ENCODE measurements at places on chromosomes 4 and X.

DNA sequence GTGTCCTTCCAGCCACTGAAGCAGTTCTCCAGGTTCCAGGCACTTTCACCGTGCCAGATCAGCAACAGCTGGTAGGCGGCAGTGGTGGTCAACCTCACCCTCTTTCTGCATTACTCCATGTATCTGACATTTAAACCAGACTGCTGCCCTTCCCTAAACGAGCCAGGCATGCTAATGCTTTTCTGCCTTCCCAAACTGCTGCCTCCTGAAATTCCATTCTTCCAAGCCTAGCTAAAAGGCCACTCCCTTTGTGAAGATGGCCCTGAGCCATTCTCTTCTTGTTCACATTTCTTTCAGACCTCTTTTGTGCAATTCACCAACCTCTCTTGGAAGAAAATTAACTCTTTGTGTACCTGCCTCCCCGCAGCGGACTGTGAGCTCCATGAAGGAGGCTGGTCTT lies 73.7 kb downstream of the CHST7 start:
- no peak for DNase-seq

DNA sequence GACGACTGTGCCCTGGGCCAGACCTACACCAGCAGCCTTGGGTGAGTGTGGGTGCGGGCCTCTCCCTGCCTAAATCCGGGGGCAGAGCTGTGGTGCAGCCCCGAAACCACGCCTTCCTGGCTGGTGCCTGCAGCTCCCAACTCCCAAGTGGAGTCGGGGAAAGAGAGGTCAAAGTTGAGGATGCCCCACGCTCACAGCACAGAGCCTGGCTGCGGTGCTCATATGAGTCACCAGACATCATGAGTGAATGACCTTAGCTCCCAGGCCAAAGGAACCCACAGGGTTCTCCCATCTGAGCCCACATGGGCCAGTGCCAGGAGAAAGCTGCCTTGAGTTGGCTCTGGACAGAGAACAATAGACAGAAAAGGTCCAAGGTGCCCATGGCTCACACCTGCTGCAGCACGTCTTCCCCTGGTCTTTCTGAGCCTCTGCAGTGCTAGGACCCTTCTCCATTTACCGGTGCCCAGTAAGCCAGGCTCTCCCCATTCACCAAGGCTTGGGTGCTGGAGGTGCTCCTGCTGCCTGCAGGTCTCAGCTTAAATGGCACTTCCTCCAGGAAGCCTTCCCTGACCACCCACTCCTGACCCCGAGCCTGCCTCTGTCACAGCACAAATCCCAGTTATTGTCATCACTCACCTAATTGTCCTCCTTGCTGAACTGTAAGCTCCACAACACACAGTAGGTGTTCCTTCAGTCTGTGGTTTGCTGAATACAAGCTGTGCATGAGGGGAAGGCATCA lies 224.2 kb downstream of the AFAP1 start:
- no peak for DNase-seq

DNA sequence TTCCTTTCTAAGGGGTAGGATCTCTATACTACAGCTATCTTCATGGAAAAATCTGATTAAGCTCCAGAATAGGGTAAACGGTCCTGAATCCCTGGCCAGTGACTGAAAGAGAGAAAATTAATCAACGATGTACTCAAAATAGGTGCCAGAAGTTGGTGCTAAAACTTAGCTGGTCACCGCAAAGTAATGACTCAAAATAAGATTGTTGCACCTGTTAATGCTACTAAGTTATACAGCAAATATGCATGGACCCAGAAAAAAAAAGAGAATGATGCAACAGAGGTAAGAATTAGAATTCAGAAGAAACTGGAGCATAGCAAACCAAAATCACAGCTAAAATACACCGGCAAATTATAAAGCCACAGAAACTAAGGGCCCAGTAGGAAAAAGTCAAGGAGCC lies 239.7 kb upstream of the FAM241A start:
- DNase-seq: no peak

DNA sequence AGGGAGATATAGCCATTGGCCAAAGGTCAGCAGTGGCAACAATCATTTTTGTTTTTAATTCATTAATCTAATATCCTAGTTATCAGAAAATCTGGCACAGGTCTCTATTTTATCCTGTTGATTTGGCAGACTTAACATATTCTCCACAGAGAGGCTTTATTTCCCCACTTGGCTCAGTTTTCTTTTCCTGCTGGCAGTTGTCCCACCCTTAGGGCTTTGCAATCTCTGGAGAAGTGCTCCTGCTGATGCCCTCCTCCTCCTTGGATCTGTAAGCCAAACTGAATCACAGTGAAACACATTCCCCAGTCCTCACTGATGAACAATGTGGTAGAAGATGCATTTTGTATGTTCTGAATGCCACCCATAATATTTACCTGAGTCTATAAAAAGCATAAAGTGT lies 889.7 kb downstream of the PDHA2 start:
- no peak for DNase-seq

DNA sequence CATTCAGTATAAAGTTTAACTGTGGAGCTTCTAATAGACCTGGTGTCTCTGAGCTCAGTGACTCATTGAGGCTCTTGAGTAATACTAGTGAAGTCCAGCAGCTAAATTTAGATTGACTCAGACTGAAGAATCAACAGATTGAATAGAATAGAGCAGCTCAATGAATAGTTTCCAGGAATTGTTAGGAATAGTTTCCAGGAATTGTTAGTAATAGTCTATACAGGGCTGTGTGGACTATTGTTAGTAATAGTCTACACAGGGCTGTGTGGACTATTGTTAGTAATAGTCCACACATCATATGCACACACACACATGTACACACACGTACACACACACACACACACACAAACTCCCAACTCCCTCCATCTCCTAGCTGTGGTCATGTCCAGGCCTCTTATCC lies 3.0 kb downstream of the GIMD1 start:
- no peak for DNase-seq

DNA sequence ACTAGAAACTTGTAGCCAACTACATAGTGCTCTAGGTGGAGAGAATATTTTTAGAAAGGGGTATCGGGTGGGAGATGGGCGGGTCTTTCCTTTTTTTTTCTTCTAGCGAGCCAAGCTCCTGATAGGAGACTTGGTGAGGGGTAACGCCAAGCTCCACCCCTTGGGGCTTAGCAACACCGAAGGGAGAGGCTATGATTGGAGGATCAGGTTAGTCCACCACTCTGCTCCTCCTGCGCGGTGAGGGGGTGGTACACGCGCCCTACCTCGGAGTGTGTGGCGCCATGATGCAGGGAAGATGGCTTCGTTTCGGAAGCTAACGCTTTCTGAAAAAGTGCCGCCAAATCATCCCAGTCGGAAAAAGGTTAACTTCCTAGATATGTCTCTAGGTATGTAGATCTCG lies at the start of gene LUZP4:
Gene LUZP4 (plus strand): TSS at position 251 of the 400 bp plus-strand sequence. CDS start 45 bp downstream, at position 296.
- DNase-seq: no peak

GRCh38 chr4:128821151-128821550 lies 11.7 kb downstream of the JADE1 start:
- no peak for DNase-seq

- DNase-seq: no peak
Measured at GRCh38 chr4:104979083-104979760, 167.5 kb upstream of the TET2 start.

GRCh38 chr4:153573881-153574802 lies 108.0 kb downstream of the TMEM131L start:
- no peak for DNase-seq

- no peak for DNase-seq
Measured at GRCh38 chrX:118615141-118615540, 112.3 kb upstream of the IL13RA1 start.

- DNase-seq: no peak
Measured at GRCh38 chr4:110982486-110982885, 359.6 kb upstream of the PITX2 start.

DNA sequence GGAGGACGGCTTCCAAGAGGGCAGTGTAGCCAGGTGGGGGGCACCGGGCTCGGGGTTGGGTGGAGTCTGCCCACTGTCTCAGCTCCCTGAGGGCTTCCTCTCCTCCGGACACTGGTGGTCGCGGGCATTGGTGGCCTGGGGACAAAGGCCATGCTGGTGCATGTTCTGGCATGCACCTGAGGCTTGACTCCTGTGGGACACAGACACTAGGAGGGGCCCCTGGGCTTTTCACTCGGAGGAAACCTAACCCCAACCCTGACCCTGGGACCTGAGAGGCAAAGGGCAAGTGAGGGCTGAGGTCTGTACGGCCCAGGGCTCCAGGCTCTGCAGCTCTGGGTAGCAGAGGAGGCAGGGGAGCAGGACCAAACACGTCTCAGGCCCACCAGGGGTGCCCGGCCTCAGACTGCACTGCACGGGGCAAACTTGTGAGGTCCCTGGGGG lies 22.3 kb upstream of the FGFR3 start:
- no peak for DNase-seq

- DNase-seq: no peak
Measured at GRCh38 chrX:31245714-31246113, 173.9 kb upstream of the FTHL17 start.

DNA sequence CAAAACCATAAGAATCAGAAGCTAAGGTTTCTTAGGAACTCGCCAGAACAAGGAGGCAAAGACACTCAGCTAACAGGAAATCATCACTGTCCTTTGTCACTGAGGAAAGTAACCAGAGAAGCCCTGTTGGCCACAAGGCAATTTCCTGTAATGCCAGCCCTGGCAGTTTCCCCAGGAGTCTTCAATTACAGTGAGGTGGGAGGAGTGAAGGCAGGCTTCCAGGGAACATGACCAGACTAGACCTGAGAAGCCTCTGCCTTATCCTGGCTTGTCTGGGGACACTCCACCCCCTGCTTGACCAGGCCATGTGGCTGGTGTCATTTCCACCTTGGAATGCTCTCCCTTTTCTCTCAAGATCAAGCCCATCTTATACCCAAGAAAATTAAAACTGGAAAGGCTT lies 125.3 kb downstream of the COL4A6 start:
- DNase-seq: no peak

- peak; percentile 11 for DNase-seq
Measured at GRCh38 chrX:140661643-140662042, 47.9 kb upstream of the LINC00632 start.

GRCh38 chr4:186265683-186266652 lies at the start of gene F11:
TSS of gene F11 (plus strand) at chr4:186266189. CDS start at chr4:186267137, 948 bp downstream.
- DNase-seq: no peak

- DNase-seq: no peak
Measured at GRCh38 chrX:155127465-155127864, 56.2 kb downstream of the BRCC3 start.

DNA sequence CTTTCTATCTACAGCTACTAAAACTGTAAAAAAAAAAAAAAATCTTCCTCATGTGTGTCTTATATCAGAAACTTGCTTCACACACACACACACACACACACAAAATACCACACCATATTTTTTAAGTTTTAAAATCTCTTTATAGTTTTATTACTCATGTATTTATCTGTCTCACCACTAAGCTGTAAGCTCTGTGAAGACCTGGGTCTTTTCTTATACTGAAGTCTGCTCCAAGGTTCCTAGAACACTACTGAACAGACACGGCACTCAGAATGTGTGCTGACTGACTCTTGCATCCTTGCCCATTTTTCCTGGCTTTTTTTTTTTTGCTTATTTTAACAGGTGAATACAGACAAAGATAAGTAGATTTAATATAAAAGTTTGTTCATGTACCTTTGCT lies 135.6 kb upstream of the CXXC4 start:
- no peak for DNase-seq

- DNase-seq: no peak
Measured at GRCh38 chr4:158353541-158354304, 143.4 kb downstream of the TMEM144 start.

DNA sequence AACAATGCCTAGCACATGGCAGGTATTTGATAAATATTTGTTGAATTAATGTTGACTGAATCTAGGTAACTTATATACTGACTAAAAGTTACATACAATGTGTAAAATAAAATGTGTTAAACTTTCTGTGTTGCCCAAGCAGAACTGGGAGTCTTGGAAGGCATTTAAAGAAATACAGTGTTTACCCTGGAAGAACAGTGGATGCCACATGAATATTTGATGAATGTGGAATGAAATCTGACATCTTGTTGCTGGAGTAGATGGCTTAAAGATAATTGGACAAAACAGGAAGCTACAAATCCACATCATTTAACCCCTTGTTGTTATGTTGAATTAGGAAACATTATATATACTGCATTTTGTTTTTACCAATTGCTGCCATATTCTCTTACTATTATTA lies 39.9 kb upstream of the SCOC start:
- no peak for DNase-seq

GRCh38 chr4:19945501-19945900 lies 306.2 kb upstream of the SLIT2 start:
- DNase-seq: no peak

- DNase-seq: no peak
Measured at GRCh38 chrX:41491267-41492004, 44.3 kb downstream of the NYX start.

DNA sequence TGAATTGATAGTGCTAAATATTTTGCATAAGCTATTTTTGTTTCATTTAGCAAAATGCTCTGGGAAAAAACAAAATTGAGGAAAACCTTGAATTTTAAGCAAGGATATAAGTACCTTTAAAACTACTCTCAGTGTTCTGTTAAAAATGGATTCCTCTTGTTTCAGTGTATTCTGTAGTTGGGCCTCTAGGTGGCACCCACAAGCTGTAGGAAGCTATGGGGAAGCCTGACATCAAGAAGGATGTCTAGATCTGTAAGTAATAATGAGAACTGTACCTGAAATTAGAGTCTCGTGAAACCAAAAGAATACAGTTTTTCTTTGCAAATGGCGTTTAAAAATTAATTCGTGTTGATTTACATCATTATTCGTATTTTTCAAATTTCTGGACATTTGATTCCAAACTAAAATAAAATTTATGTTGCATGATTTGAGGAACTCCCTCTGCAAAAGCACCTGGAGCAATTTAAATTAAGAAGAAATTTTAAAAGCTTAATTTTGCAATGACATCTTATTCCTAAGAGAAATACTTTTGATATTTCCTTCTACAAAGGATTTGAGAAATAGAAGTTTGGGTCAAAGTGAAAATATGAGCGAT lies 51.2 kb downstream of the TMPRSS11E start:
- DNase-seq: peak; percentile 78

DNA sequence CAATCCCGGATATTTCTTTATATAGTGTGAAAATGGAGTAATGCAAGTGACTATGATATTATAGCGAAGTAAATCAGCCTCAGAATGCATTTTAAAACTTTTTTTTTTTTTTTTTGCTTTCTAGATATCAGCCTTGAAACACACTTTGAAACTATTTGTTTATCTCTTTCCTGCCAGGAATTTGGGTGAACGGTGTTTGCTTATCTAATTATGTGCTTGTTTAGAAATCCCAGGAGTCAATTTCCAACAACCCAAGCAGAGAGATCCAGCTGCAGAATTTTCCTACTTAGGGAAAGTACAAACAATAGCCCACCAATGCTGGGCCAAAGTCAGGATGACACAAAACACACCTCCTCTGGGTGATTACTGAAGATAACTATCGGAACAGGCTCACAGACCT lies 958.8 kb downstream of the PCDH18 start:
- DNase-seq: no peak

GRCh38 chr4:35526456-35526855 lies 717.9 kb downstream of the ARAP2 start:
- no peak for DNase-seq

GRCh38 chr4:86775061-86775460 lies 74.1 kb downstream of the SLC10A6 start:
- no peak for DNase-seq

GRCh38 chr4:141680060-141680459 lies 43.7 kb downstream of the IL15 start:
- DNase-seq: no peak

- no peak for DNase-seq
Measured at GRCh38 chr4:118254368-118254767, 98.4 kb downstream of the PRSS12 start.

GRCh38 chr4:73606465-73606974 lies 13.7 kb downstream of the RASSF6 start:
- DNase-seq: no peak

GRCh38 chrX:17187136-17187756 lies 187.8 kb upstream of the NHS start:
- no peak for DNase-seq

Data from T47D (cell line).